ENCODE measurements at places on chromosomes 12 and 14.
A peak's percentile ranks its signal among the peaks of the same experiment; 100 is the strongest.

DNA sequence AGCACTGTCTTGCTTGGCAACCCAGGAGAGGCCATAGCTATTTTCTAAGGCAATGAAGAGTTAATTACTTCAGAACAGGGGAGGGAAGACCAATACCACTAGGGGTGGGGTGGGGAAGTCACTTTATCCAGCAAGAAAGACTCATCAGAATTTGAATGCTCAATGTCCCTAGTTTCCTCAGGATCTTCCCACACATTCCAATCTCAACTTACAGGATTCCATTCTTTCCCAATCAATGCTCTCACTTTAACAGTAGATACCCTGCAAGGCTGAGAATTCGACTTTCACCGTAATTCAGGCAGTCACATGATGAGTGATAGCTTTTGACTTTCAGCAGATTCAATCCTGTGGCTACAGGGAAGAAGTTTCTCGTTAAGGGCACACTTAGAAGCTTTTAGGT, 526.6 kb upstream of the SEL1L start:
- DNase-seq = no peak

- DNase-seq = no peak
Observed at GRCh38 chr12:106527356-106527755, 55.4 kb upstream of the RFX4 start.

DNA sequence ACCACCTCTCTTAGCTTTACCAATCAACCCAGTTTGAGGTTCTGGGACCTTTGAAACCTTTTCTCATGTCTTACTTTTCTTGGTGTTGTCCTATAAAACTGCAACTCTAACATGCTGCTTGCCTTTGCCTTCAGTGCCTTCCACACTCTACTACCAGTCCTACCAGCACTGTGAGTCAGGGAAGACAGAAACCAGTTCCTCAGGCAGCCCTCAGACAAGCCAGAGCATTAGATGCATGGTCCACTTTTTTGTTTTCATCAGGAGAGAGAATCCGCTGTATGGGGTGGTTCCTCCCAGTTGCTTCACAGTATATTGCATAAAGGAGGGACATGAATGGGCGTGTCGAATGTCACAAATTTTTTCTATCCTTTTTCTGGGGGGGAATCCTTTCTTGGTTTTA, 17.3 kb upstream of the KLRB1 start:
- peak; percentile 46 for DNase-seq

- DNase-seq = peak; percentile 52
Observed at GRCh38 chr12:67645601-67646000, 2.9 kb upstream of the DYRK2 start.

DNA sequence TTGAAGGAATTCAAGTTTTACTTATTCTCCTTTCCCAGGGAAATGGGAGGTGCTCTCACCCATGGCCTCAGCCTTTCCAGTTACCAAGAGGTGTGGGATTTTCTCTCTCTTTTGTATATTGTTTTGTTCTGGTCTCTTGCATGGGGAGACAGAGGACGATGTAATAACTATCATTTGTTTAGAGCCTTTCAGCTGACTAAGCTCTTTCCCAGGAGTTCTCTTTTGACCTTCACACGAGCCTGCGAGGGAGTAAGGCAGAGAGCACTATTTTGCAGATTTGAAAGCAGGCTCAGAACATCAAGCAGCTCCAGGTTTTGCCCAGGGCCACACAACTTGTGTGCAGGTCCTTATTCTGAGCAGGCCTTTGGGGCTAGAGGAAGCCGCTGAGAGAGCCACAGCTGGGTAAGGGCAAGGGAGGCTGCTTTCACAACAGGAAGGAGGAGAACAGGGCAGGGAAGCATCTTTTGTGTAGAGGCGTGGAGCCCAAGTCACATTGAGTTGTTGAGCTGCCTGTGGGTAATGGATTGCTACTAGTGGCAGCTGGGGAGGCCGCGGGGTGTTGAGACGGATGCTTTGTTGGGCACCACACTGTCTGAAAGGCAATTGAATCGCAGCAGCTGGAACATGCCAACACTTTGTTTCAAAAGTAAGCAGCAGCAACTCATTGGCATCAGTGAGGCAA, 116.2 kb downstream of the PRMT8 start:
- no peak for DNase-seq

DNA sequence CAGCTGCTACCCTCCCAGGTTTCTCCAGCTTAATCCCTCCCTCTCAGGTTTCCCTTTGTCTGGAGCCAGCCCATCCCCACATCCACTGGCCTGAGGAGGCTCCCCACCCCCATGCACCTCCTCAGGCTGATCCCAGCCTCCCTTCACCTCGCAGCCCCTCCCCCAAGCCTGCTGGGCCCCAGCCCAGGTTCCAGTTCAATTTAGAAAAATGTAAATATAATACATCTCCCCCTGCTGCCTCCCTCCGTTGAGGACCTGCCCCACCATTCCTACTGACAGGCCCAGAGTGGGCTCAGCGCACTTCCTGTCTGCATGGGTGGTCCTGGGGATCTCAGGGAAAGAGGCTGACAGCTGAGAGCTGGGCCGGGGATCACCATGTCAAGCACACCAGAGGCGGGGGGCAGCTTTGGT, 155.8 kb downstream of the NTF3 start:
- DNase-seq = no peak

DNA sequence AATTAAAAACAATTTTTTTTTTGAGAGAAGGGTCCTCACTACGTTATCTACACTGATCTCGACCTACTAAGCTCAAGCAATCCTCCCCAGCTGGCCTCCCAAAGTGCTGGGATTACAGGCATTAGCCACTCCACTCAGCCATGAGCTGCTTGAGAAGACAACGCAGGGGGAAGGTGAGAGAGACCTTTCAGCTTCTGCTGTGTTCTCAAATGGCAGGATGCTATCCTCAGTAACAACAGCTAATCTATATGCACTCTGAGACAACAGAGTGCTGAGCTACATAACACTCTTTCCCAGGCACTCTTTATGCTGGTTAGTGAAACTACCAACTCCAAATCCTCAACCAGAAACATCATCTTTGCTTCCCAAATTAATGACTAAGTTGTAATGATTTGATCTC, 526.1 kb downstream of the CCER1 start:
- DNase-seq = no peak

DNA sequence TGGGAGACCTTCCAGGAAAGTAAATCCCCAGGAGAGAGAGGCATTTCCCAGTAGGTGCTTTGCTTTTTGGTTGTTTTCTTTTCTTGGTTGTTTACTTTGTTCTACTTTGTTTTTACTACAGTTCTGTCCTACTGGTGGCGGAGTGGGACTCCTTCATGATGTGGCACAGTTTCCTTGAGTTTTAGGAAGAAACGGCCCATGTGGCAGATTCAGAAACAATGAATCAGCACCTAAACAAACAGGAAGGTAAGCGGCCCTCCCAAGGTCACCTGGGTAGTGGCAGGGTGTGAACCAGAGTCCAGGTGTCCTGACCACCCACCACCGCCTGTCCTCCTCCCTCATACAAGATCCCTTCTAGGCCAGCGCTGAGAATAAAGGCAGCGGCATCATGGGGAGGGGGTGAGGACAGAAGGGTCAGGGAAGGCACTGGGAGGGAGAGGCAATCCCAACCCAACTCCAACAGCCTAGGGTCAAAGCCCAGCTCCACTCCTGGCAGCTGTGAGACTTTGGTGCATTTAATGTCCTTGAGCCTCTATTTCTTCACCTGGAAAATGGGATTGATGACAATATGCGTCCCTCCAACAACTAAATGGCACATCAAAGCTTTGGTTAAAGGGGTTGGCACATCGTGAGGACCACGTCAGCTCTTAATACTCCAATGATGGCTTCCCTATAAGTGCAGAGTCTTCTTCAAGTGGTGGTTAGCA, 111.5 kb upstream of the BCL2L14 start:
- no peak for DNase-seq

- DNase-seq = no peak
Observed at GRCh38 chr14:68292441-68293215, 473.0 kb downstream of the RAD51B start.

- DNase-seq = no peak
Observed at GRCh38 chr14:97052001-97052400, 254.8 kb downstream of the VRK1 start.

- peak; percentile 98 for DNase-seq
Observed at GRCh38 chr12:103647267-103647666, 60.2 kb downstream of the STAB2 start.

GRCh38 chr12:62705846-62706245, 229.1 kb downstream of the PPM1H start:
- DNase-seq = no peak

DNA sequence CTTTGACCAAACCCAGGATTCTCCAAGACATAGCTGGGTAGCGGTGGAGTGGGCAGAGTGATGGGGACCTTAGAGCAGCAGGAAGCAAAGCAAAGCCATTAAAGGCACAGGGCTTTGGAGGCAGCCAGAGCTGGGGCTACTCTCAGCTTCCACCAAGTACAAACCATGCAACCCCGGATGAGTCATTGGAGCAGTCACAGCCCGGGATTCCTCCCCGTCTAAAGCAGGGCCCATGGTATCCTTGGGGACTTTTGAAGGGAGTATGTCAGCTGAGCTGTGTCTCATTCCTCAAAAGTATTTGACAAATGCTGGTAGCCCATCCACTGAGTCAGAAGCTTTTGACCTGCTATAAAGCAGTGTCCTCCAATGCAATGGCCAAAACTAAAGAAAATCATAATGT, 9.7 kb upstream of the IFI27 start:
- peak; percentile 49 for DNase-seq

DNA sequence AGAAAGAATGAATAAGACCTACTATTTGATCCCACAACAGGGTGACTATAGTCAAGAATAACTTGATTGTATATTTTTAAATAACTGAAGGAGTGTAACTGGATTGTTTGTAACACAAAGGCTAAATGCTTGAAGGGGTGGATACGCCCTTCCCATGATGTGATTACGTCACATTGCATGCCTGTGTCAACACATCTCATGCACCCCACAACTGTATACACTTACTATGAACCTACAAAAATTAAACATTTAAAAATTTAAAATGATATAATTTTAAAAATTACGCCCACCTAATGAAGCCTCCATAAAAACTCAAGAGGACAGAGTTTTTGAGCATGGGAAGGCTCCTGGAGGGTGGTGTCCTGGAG, 94.5 kb downstream of the SCARB1 start:
- no peak for DNase-seq

- DNase-seq = no peak
Observed at GRCh38 chr12:81726634-81727033, 32.5 kb downstream of the PPFIA2 start.

- no peak for DNase-seq
Observed at GRCh38 chr12:56714431-56714929, 10.6 kb downstream of the NACA start.

GRCh38 chr12:19757317-19757877, 318.1 kb downstream of the AEBP2 start:
- DNase-seq = peak; percentile 30

- DNase-seq = no peak
Observed at GRCh38 chr12:54368709-54369596, 4.7 kb upstream of the GPR84 start.

DNA sequence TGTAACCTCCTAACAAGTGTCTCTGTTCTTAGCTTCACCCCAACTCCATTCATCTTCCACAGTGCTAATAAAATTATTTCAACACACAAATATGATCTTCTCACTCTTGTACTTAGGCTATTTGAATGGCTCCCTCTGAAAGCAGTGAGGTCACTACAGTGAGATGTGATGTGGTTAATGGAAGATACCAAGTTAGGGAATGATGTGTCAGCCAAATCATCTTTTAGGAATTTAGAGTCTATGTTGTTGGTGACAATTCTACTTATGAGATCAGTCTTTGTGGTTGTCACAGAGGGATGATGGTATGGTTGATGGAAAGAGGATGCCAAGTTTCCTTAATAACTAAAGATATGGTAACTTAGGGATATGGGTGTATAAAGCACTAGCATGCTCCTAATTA, 57.6 kb downstream of the POLR3B start:
- peak; percentile 52 for DNase-seq

DNA sequence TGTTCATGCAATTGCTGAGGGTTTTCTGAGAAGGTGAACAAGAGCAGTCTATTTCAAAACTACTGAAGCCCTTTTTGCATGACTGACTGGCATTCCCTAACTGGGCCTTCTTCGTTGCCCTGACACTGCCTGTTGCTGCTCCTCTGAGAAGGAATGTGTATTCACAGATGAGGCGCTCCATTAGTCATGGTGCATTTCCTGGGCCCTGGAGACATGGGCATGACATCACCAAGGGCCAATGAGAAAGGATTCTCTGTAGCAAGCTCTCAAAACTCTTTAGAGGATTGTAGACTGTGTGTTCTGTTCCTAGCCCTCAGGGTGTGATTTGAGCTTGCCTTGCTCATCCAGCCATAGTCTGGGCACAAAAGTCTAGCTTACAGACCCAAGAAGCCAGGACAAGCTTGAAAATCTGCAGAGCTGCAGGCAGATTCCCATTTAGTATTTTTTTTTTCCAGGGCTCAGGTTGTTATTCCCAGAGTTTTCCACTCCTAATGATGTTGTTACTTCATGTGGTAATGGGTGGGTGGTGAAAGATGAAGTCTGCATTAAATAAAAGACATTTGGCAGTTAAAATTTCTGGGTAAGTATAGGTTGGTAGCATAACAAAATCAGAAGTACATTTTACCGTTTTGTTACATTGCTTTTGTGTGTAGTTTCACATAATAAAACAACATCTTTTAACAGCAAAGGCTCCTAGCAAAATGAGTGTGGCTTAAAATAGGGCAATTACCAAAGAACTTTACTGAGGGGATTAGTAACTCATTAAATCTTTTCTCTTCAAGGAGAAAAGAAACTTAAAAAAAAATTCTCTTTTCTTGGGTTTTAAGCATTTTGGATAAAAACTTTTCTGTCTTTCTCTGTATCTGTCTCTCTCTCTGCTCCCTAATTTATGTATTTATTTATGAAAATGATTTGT, 318.4 kb downstream of the RAD51B start:
- peak; percentile 100 for DNase-seq

- no peak for DNase-seq
Observed at GRCh38 chr12:46064548-46064947, 74.2 kb upstream of the SCAF11 start.

GRCh38 chr14:90720832-90721231, 95.4 kb downstream of the TTC7B start:
- no peak for DNase-seq

DNA sequence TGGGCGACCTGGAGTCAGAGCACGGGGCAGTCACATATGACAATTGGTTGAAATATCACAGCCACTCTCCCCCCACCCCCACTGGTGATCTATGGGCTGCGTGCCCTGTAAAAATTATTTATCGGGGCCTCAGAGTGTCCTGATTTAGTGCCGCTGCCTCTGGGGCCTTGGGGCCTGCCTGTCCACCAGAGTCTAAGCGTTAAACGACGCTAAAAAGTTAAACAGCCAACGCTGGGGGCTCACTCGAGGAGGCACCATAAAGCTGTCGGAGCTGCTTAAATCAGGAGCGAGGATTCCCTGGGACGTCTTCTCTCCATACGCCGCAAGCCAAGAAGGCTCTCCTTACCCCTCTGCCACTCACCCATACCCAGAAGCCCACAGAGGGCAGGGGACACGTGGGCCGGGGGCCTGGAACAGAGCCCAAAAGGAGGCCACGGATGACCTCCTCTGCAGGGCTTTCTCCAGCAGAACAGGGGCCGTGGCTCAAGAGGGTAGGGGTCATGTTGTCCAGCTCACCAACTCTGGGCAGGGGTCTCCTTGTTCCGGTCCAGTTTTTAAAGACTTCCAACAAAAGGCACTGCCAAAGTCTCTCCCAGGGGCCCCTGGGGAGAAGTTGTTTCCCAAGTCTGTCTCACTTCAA, 42.2 kb downstream of the SMUG1 start:
- no peak for DNase-seq

All from foreskin keratinocyte (primary cell).